Stimulated activated CD8-positive, alpha-beta memory T cell treated with anti-CD3 and anti-CD28 coated beads, Interleukin-15, amount 100 ng/mL, for 4 hours (primary cell): ENCODE measurements at places on chromosomes 7 and 10.

- DNase-seq, result no peak
These were observed 96.9 kb downstream of the TES start for GRCh38 chr7:116307253-116307652.

DNA sequence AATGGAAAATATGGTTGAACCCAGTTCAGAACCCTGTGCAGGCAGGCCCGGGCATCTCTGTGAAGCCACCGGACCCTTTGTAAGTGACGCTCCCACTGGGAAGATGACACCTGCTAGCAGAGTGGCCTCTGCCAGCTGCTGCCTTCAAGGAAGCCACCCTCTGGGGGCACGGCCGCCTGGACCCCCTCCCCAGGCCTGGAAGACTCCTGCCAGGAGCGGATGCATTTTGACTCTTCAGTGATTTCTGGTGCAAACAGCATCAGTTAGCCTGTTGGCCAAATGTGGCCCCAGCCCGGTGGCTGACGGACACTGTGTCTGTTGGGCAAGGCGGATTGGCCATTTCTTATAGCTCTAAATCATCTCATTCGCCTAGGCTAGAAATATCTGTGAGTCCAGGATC lies 514.1 kb upstream of the FOXK1 start:
- no peak for DNase-seq

- DNase-seq, result no peak
These were observed 211.1 kb downstream of the GALNT17 start for GRCh38 chr7:71343039-71343438.

DNA sequence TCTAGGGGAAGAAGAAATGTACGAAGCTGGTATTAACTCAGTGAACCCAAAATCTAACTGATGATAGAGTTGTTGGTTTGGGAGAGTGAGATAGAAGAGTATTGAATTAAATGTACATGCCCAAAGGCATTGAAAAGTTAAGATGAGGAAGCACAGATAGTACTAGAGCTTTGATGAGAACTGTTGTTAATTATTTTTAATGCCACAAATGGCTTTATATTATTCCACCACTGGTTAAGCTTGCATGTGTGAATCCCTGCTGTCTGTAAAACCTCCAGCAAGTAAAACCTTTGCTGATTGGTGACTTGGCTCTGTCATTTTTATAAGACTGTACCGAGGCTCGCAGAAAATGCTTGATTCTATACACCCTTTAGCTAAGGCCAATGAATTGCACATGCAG lies 382.7 kb upstream of the LRGUK start:
- DNase-seq, result no peak

- no peak for DNase-seq
These were observed 17.5 kb upstream of the TRUB1 start for GRCh38 chr10:114920459-114920858.
